ENCODE measurements at places on chromosomes 4 and X.

DNA sequence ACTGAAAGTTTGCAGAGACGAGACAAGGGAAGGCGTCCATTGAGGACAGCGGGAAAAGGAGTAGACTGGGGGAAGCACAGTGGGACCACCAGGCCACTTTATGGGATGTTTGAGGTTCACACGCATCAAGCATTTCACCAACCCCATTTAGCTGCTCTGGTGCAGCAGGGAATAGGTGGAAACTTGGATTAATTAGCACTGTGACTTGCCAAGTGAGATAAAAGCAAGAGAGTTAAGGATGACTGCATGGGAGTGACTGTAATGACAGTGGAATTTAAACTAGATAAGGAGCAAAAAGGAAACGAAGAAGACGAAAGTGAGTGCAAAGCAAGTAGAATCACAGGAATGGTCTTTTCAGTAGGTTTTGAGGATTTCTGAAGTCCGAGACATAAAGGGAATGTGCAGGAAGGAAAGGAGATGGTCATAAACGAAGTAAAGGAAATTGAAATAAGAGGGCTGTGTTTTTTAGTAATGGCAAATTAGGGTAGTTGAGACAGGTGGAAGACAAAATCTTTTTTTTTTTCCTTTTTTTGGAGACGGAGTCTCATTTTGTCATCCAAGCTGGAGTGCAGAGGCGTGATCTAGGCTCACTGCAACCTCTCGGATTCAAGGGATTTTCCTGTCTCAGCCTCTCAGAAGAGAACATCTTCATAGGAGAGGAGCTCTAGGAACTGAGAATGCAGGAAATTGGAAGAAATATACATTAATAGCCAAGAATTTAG lies 119.0 kb upstream of the MAP9 start:
- no peak for DNase-seq

DNA sequence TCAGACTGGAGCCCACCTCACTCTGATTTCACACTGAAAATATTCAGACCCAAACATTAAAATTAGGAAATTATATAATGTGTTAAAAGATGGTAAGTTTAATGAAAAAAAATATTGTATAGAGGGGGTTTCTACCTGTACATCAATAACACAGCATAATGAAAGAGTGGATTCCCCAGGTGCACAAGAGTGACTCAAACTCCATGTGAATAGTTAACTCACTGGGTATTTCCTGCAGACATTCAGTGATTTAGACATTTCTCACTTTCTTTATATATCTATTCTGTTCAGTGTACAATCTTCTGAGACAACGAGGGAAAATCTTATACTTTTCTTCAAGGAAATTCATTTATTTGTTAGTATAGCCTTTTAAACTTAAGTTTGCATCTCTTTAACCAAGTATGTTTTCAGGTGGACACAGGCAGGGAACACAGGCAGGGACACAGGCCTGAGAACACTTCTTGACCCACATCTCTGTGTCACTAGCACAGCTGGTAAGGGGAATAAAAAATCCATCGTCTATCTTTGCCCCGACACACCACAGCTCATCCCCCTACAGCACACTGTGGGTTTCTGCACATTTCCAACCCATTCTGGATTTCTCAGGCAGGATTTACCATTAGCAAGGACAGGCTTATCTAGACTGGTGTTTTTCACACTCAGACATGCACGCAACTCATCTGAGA lies 525.5 kb upstream of the BOD1L1 start:
- no peak for DNase-seq

DNA sequence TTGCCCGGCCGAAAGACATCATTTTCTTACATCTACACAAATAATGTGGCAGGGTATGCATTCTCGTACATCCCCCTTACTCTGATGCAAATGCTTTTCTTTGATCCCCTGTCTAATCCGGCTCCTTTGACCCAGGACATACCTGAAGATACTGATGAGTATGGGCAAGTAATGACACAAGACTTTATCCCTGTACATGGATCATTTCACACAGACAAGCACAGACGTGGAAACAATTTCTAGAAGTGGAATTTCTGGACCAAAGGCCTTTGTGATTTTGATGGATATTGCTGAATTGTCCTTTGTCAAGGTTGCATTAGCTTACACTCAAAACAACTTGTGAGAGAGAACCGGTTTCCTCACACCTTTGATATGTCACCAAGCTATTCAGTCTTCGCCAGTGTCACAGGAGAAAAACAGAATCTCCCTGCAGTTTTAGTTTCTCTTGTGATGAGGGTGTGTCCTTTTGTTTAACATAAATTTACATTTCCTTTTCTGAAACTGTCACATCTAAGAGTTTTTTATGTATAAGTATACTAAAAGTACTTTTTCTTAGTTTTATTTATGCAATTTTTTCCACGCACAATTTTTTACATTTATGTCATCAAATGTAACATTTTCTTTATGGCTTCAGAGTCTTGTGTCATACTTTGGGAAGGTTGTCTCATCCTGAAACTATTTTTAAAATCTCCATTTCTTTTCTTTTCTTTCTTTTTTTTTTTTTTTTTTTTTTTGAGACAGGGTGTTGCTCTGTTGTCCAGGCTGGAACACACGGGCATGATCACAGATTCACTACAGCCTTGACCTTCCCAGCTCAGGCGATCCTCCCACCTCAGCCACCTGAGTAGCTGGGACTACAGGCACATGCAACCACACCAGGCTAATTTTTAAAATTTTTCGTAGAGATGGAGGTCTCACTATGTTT lies 25.2 kb downstream of the RWDD4 start:
- DNase-seq, result no peak

- no peak for DNase-seq
Observed at GRCh38 chr4:107996949-107997788, 7.5 kb downstream of the HADH start.

DNA sequence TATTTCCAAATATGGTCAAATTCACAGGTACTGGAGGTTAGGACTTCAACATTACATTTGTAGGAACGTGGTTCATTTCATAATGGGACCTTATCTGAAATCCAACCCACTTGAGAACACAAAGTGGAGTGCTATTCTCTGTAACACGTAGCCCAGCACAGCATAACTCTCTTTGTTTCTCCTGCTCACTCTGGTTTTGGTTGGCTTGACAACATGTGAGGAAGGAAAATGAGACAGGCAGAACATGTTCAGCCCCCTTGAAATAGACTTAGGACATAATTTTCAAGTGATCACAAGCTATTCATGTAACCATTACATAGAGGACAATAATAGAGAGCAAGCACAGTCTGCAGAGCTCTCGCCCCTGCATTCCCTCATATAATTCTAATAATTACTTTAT lies 115.1 kb upstream of the SMIM10 start:
- DNase-seq, result no peak

DNA sequence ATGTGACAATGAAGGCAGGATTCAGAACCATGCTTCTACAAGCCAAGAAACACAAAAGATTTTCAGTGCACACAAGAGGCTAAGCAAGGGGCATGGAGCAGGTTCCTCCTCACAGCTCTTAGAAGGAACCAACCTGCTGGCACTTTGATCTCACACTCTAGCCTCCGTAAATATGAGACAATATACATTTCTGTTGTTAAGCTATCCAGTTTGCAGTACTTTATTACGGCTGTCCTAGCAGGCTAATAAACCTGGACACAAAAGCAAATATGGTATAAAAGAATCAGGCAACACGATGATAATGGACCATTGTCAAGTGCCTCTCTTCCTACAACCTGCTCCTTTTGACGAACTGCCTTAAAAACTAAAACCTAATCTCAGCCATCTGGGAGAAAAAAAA lies 114.5 kb downstream of the ZAR1 start:
- DNase-seq, result no peak

DNA sequence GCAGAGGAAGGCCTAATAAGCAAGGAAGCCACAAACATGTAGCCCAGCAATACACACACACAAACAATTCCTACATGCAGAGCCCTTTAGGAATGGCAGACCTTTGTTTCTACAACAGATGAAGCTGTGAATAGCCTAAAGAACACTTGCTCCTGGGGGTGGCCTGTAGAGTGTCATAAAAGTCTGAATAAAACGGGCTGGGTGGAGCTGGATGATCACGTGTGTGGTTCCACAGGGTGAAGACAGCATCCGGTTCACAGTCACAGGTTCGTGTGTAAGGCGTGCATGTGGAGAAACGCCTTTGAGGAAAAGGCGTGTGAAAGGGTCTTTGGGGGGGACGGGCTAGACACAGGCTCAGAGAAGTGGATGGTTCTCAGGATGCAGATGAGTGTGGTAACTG lies 156.1 kb downstream of the AFAP1 start:
- no peak for DNase-seq
